Activated CD4-positive, alpha-beta T cell treated with anti-CD3 and anti-CD28 coated beads, Interleukin-2, amount 50 U/mL, for 48 hours (primary cell): ENCODE measurements at places on chromosomes 3 and 15.

GRCh38 chr3:190340071-190340470 lies 17.8 kb upstream of the CLDN1 start:
- no peak for DNase-seq

GRCh38 chr3:130838898-130839600 lies 54.8 kb upstream of the ATP2C1 start:
- no peak for DNase-seq

GRCh38 chr3:128083980-128084674 lies 31.9 kb downstream of the SEC61A1 start:
- DNase-seq: no peak

DNA sequence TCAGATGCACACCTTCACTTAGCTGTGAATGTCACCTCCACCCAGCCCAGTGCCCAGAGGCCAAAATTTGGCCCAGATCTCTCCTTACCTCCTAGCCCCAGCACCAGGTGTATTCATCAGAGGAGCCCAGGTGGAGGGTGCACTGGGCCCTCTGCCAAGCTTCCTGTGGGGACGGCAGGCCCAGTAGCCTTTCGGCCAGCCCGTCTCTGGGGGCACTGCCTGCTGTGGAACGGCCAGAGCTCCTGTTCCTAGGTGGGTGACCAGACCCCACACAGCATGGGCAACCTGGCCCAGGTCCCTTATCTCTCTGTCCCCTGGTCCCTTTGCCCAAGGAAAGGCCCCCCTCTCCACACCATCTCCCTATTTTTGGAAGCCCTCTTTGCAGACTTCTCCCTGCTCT lies 67.8 kb downstream of the AAGAB start:
- DNase-seq: no peak

DNA sequence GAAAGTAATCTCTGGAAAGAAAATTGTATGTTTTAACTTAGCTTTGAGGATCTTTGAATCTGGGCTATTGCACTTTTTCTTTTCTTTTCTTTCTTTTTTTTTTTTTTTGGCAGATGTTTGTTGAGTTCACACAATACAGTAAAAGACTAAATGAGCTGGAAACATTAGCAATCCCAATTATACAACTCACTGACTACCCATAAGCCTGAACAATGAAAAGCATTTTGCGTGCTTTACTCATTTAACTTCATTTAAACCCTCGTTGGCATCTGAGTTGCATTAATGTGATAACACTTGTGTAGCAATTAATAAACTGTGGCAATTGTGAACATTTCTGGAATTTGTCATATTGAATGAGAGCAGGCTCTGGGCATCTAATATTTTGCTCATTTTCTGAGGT lies 269.4 kb upstream of the RBMS3 start:
- no peak for DNase-seq

DNA sequence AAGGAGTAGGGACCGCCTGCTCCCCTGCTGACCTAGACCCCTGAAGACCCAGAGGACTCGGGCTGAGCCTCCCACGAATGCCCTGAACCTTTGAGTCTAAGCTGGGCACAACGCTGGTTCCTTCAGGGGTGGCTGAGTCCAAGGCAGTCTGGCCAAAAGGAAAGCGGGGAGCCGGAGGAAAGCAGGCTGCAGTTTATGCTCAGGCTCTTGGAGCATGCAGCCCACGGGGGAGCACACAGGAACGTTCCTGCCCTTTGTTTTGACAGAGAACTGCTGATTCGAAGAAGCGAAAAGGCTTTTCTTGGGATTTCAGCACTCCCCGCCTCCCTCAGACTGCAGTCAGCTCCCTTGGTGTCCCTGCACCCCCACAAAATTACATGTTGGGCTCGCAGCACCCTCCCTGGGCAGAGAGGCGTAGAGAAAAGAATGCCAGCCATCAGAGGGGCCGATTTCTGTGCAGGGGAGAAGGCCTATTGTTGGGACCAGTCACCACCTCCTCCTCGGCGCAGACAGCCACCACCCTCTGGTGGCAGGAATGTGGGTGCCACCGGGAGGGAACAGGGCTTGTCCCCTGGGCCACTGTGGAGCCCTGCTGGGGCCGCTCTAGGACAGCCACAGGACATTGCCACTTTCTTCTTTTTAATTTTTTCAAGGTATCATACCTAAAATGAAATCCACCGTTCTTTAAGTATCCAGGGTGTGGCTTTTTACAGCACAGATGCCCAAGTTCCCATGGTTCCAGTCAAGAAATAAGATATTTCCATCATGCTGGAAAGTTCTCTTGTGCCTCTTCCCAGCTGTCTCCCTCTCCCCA lies 72.2 kb downstream of the SMAD6 start:
- peak; percentile 53 for DNase-seq

DNA sequence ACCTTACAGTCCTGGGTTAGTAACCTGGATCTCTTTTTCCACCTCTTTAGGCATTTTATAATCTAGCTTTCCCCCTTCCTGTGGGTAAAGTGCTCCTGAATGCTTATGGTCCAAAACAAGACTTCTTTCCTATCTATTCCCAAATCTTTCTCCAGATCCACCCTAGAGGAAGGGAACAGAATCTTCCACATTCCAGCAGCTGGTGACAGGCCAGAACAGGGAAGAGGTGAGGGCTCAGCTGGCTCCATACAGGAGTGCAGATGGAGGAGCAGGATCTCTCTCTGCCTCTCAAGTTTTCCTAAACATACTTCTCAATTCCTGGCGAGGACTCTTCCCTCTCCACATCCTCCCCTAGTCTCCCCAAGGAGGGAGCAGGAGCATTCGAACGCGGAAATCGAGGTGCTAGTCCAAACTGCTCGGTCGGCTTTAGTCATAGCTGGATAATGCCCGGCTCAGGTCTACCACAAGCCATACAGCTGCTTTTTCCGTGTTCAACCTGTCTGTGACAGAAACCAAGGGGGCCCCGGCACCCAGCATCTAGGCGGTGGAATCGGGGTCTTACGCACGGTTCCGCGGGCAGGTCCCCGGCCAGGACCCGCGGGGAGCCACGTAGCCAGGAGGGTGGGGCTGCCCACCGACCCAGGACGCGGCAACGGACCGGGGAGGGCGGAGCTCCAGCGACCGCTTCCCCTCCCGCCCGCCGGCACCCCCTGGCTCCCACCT lies 4.0 kb downstream of the RASSF1 start:
- DNase-seq: no peak

- no peak for DNase-seq
Observed at GRCh38 chr15:58495891-58496408, 64.2 kb downstream of the LIPC start.

GRCh38 chr15:65339920-65340319 lies 35.4 kb downstream of the RNU5B-1 start:
- DNase-seq: no peak
